ENCODE measurements at places on chromosomes 11 and 22. TPM values are rescaled to one million over a fixed set of nuclear protein-coding genes. Genes with fewer than 3 reads are reported as not detected.

Gene DNAJB13
- not detected for total RNA-seq

Gene TST
- total RNA-seq: 55.8 TPM

Gene HIRA
- 17.3 TPM for total RNA-seq

Gene CFAP68
- total RNA-seq: 7.2 TPM

Gene KRTAP5-9
- not detected for total RNA-seq

Gene GAL
- 2.3 TPM for total RNA-seq

Gene SULT4A1
- not detected for total RNA-seq

Gene OR2D3
- not detected for total RNA-seq

Gene PLAAT4
- total RNA-seq: 43.8 TPM
